Sigmoid colon (tissue), 7 donors: ENCODE measurements at places on chromosomes 4 and X. TPM values are rescaled to one million over a fixed set of nuclear protein-coding genes. Genes with fewer than 3 reads are reported as not detected.
A peak's percentile ranks its signal among the peaks of the same experiment; 100 is the strongest.

FDCSP gene
- 316 TPM for polyA plus RNA-seq

DNA sequence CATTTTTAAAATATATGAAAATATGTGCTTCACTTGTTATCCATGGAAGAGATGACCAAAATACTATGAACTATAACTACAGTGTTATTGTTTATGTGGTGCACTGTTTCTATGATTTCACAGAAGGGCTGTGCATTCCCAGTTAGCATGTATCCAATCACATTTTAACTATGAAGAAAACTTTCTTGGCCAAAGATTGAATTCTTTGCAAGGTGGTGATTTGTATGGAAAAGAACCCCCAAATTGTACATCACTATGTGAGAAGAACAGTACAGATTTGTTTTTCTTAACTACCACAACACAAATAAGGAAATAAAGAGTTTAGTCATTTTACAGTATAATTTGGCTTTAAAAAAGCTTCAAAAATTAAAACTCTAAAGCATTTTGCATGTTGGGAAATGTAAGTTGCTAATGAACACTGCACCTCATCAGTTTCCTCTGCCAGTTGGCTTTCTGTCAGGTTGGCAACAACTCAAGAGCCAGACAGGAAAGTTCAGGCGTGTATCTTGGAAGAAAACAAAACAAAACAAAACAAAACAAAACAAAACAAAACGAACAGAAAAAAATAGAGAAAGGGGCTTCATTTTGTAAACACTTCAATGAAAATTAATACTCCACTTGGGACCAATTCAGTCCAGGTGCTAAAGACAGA is 237.0 kb downstream of the SCFD2 start:
- no peaks in the 10 kb centered on the region for H3K36me3 ChIP-seq
- no peak for DNase-seq
- no peaks in the 10 kb centered on the region for H3K4me1 ChIP-seq
- H3K27ac ChIP-seq: no peak overlapping the region
- no peaks in the 10 kb centered on the region for H3K27me3 ChIP-seq
- H3K4me3 ChIP-seq: no peak overlapping the region

- H3K4me3 ChIP-seq: no peak overlapping the region
- H3K27ac ChIP-seq: no peak overlapping the region
- H3K27me3 ChIP-seq: no peaks in the 10 kb centered on the region
- H3K4me1 ChIP-seq: no peaks in the 10 kb centered on the region
- no peaks in the 10 kb centered on the region for H3K36me3 ChIP-seq
Observed at GRCh38 chrX:97984641-97985040, 1100.9 kb downstream of the RPA4 start.

DNA sequence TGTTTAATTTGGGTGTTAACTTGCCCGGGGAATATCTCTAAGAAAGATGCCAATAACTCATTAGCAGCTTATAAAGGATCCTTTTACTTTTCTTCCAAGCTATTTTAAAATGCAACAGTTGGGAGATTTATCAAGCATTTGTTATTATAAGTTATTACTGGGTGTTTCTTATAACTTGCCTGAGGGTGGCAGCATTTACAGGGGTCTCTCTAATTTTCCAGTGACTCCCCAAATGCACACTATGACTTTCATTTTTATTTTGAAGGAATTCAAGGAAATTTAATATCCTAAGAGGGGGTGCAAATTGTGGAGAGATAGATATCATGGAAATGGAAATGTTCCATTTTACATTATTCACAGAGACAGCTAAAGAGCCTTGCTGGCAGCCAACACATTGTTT is 138.0 kb downstream of the PDGFRA start:
- H3K4me3 ChIP-seq: no peak overlapping the region
- no peaks in the 10 kb centered on the region for H3K4me1 ChIP-seq
- no peaks in the 10 kb centered on the region for H3K27me3 ChIP-seq
- no peak for DNase-seq
- H3K36me3 ChIP-seq: no peaks in the 10 kb centered on the region

GRCh38 chr4:1604706-1605205 is 79.4 kb downstream of the FAM53A start:
- peak; percentile 52 for DNase-seq
- peaks cover 3% of the 10 kb centered on the region for H3K27me3 ChIP-seq
- H3K4me1 ChIP-seq: no peaks in the 10 kb centered on the region
- H3K36me3 ChIP-seq: no peaks in the 10 kb centered on the region
- no peak overlapping the region for H3K27ac ChIP-seq

OPHN1 gene
- polyA plus RNA-seq: 3.6 TPM

GRCh38 chrX:154018518-154019060 is 1.1 kb downstream of the IRAK1 start:
- H3K4me1 ChIP-seq: peaks cover 24% of the 10 kb centered on the region
- no peak for DNase-seq
- H3K36me3 ChIP-seq: no peaks in the 10 kb centered on the region
- peak overlapping the region; percentile 59 for H3K4me3 ChIP-seq

GRCh38 chrX:31012509-31013025 is 59.3 kb downstream of the FTHL17 start:
- H3K4me3 ChIP-seq: no peak overlapping the region
- DNase-seq: no peak
- no peaks in the 10 kb centered on the region for H3K36me3 ChIP-seq
- no peaks in the 10 kb centered on the region for H3K27me3 ChIP-seq
- no peaks in the 10 kb centered on the region for H3K4me1 ChIP-seq
- H3K27ac ChIP-seq: no peak overlapping the region

- H3K27me3 ChIP-seq: no peaks in the 10 kb centered on the region
- no peak overlapping the region for H3K27ac ChIP-seq
- H3K4me3 ChIP-seq: no peak overlapping the region
- DNase-seq: no peak
- H3K36me3 ChIP-seq: no peaks in the 10 kb centered on the region
Observed at GRCh38 chrX:67619253-67619652, 75.4 kb downstream of the AR start.

GRCh38 chrX:28910487-28910886 is 323.2 kb downstream of the IL1RAPL1 start:
- no peak overlapping the region for H3K4me3 ChIP-seq
- no peak for DNase-seq
- H3K4me1 ChIP-seq: no peaks in the 10 kb centered on the region
- H3K27ac ChIP-seq: no peak overlapping the region
- H3K27me3 ChIP-seq: no peaks in the 10 kb centered on the region
- H3K36me3 ChIP-seq: no peaks in the 10 kb centered on the region

GRCh38 chr4:6116696-6117285 is 83.6 kb downstream of the JAKMIP1 start:
- no peaks in the 10 kb centered on the region for H3K4me1 ChIP-seq
- no peaks in the 10 kb centered on the region for H3K36me3 ChIP-seq
- DNase-seq: no peak
- no peaks in the 10 kb centered on the region for H3K27me3 ChIP-seq
- no peak overlapping the region for H3K4me3 ChIP-seq
- no peak overlapping the region for H3K27ac ChIP-seq

ELF4 gene
- 22.2 TPM for polyA plus RNA-seq

- DNase-seq: no peak
- no peaks in the 10 kb centered on the region for H3K36me3 ChIP-seq
- H3K27me3 ChIP-seq: peaks cover 6% of the 10 kb centered on the region
- no peak overlapping the region for H3K4me3 ChIP-seq
- no peaks in the 10 kb centered on the region for H3K4me1 ChIP-seq
Observed at GRCh38 chrX:101287402-101287801, 3.7 kb downstream of the TAF7L start.

DNA sequence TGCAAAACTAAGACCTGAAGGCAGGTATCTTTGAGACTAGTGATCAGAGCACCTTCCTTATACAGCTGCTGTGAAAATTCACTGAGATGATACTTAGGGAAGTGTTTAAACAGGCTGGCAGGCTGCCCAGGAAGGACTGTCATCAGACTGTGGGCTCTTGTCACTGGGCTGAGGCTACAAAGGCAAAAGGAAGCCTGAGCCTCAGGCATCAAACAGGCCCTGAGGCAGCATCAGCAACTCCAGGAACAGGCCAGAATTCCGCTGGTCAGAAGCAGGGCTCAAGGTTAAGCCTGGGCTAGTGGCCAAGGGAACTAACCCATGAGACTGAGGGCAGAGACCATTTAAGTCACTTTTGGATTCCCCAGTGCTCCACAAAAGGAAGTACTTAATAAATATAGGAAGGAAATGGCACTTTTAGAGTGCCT is 12.8 kb downstream of the PJA1 start:
- no peak overlapping the region for H3K27ac ChIP-seq
- H3K4me1 ChIP-seq: no peaks in the 10 kb centered on the region
- no peaks in the 10 kb centered on the region for H3K36me3 ChIP-seq
- DNase-seq: peak; percentile 70
- H3K4me3 ChIP-seq: no peak overlapping the region
- no peaks in the 10 kb centered on the region for H3K27me3 ChIP-seq

GRCh38 chr4:63348735-63349673 is 1060.2 kb downstream of the TECRL start:
- no peaks in the 10 kb centered on the region for H3K27me3 ChIP-seq
- H3K4me1 ChIP-seq: no peaks in the 10 kb centered on the region
- H3K27ac ChIP-seq: no peak overlapping the region
- H3K36me3 ChIP-seq: no peaks in the 10 kb centered on the region
- DNase-seq: peak; percentile 50
- no peak overlapping the region for H3K4me3 ChIP-seq

SSX1 gene
- polyA plus RNA-seq: not detected

MAGEC1 gene
- not detected for polyA plus RNA-seq

DNA sequence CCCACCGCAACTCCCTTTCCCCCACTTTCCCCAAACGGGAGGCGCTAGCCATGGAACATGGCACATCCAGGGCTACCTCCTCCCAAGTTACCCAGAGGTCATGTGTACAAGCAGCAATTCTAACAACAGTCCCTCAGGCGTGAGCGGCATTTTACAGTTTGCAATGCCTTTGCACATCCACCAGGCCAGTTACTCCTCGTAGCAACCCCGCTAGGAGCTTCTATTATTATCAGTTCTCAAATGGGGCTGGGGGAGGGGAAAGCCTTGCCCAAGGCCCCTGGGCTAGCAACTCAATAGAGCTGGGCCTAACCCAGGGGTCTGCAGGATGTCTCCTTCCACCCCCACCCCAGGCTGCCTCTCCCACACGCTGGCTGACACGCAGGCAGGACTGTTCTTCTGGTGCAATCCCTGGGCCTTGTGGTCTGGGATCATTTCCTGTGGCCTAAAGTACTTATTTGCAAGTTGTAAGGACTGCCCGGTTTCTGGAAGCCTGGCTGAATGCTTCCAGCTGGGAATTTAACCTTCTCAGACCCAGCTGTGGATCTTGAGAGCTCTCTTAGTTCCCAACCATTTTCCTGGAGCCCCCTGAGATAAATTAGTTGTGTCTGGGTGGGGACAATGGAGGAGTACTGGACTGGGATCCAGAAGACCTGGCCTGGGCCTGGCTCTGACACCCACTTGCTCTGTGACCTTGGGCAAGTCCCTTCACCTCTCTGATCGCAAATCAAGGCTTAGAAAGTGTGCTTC is 27.7 kb downstream of the PJA1 start:
- no peaks in the 10 kb centered on the region for H3K4me1 ChIP-seq
- peak; percentile 72 for DNase-seq
- no peaks in the 10 kb centered on the region for H3K27me3 ChIP-seq
- H3K36me3 ChIP-seq: no peaks in the 10 kb centered on the region

GYPE gene
- polyA plus RNA-seq: 1.0 TPM

DNA sequence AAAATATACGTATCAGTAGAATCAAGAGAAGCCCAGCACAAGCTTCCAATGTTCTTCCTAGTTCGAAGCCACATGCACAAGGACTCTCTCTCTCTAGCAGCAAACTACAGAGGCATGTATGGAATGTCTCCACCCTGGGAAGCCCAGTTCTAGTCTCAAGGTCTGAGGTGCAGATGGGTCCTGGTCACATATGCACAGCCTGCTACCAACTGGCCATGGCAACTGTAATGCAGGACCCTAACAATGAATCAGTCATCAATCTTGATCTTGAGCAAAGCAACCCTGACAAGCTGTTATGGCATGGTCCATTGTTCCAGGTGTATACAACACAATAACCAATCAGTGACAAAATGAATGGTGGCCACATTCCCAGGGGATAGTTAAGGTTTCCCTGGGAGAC is 55.8 kb downstream of the MBNL3 start:
- no peaks in the 10 kb centered on the region for H3K4me1 ChIP-seq
- H3K27ac ChIP-seq: no peak overlapping the region
- DNase-seq: no peak

DNA sequence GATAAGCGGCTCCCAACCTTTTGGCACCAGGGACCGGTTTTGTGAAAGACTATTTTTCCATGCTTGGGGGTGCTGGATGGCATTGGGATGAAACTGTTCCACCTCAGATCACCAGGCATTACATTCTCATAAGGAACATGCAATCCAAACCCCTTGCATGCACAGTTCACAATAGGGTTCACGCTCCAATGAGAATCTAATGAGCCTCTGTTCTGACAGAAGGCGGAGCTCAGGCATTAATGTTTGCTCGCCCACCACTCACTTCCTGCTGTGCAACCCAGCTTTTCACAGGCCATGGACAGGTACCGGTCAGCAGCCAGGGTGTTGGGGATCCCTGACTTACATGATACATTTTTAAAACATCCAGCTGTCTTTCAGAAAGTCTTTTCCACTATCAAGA is 187.3 kb downstream of the SLC39A8 start:
- H3K27me3 ChIP-seq: no peaks in the 10 kb centered on the region
- no peaks in the 10 kb centered on the region for H3K4me1 ChIP-seq
- DNase-seq: no peak
- no peak overlapping the region for H3K27ac ChIP-seq
- H3K4me3 ChIP-seq: no peak overlapping the region

DNA sequence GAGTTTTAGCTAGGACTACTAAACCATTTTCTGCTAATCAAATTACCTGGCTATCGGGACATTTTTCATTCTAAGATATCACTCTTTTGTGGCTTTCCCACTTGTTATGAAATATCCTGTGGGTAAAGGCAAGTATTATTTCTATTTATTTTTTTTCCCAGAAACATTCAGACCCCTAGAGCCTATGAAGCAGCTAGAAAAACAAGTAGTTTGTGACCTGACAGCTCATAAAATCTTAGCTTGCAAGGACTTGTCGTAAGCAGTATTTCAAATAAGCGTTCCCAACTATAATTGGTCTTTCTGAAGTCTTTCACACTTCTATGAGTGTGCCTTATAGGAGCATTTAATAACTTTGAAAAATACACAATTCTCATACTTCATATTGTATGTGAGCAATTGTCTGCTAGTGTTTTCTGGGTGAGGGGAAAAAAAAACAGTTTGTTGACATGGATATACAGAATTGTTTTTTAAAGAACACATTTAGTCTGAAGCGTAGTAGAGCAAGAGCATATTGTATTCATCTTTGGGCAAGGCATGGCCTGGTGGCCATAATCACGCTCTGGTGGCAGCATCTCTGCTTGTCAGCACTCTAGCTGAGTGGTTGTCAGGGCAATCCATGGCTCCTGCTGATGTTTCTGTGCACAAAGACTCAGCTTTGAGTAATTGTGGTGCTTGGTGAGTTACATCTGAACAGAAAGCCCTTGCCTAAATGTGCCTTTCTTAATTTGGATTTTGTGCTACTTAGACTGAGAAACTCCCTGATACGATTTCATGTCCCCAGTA is 2.6 kb downstream of the MCUB start:
- no peak for DNase-seq
- no peaks in the 10 kb centered on the region for H3K36me3 ChIP-seq
- H3K27ac ChIP-seq: no peak overlapping the region
- no peak overlapping the region for H3K4me3 ChIP-seq
- no peaks in the 10 kb centered on the region for H3K27me3 ChIP-seq
